Gastrocnemius medialis (tissue), 4 donors: ENCODE measurements at places on chromosomes 3 and 15. TPM values are rescaled to one million over a fixed set of nuclear protein-coding genes. Genes with fewer than 3 reads are reported as not detected.

DNA sequence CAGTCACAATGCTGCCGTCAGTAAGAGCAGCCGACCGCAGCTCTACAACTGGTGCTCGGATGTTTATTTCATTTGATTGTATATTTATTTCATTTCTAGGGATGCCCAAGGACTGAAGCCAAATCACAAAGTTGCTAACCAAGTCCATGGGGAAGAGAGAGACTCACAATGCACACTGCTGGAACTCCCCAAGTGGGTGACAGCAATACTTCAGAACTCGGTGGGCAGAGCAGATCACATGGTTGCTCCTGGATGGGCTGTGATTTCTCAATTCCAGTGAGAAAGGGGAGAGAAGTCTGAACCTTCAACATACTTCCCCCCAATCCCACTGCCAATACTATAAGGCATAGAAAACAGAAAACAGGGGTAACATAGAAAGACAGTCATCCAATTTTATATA, 265.8 kb upstream of the WNT5A start:
- no peak for DNase-seq
- H3K4me3 ChIP-seq = no peak overlapping the region
- no peaks in the 10 kb centered on the region for H3K27me3 ChIP-seq
- no peaks in the 10 kb centered on the region for H3K36me3 ChIP-seq
- no peak overlapping the region for H3K27ac ChIP-seq

- H3K27ac ChIP-seq = no peak overlapping the region
- no peak overlapping the region for H3K4me3 ChIP-seq
- no peak for DNase-seq
- H3K36me3 ChIP-seq = no peaks in the 10 kb centered on the region
Measured at GRCh38 chr3:171552531-171552930, 92.3 kb upstream of the TNIK start.

GRCh38 chr3:23540600-23540999, 265.2 kb upstream of the UBE2E1 start:
- no peak for DNase-seq
- no peaks in the 10 kb centered on the region for H3K27me3 ChIP-seq
- no peaks in the 10 kb centered on the region for H3K36me3 ChIP-seq
- H3K27ac ChIP-seq = no peak overlapping the region
- no peaks in the 10 kb centered on the region for H3K4me1 ChIP-seq

DNA sequence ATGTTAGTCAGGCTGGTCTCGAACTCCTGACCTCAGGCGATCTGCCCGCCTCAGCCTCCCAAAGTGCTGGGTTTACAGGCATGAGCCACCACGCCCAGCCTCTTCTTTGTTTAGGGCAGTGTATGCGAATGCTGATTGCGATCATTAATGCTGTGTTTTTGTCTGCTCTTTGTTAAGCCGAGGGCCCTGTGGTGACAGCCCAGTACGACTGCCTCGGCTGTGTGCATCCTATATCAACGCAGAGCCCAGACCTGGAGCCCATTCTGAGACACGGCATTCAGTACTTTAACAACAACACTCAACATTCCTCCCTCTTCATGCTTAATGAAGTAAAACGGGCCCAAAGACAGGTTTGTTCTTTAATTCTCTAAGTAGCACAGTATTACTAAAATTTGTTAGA, 7.8 kb downstream of the KNG1 start:
- no peaks in the 10 kb centered on the region for H3K36me3 ChIP-seq
- DNase-seq = no peak
- no peak overlapping the region for H3K27ac ChIP-seq
- no peaks in the 10 kb centered on the region for H3K27me3 ChIP-seq
- H3K4me3 ChIP-seq = no peak overlapping the region

GRCh38 chr3:10551821-10552630, 46.6 kb upstream of the ATP2B2 start:
- no peaks in the 10 kb centered on the region for H3K36me3 ChIP-seq
- peaks cover 36% of the 10 kb centered on the region for H3K4me1 ChIP-seq
- no peak overlapping the region for H3K4me3 ChIP-seq
- no peaks in the 10 kb centered on the region for H3K27me3 ChIP-seq
- peak; percentile 25 for DNase-seq
- H3K27ac ChIP-seq = peak overlapping the region; percentile 72

DNA sequence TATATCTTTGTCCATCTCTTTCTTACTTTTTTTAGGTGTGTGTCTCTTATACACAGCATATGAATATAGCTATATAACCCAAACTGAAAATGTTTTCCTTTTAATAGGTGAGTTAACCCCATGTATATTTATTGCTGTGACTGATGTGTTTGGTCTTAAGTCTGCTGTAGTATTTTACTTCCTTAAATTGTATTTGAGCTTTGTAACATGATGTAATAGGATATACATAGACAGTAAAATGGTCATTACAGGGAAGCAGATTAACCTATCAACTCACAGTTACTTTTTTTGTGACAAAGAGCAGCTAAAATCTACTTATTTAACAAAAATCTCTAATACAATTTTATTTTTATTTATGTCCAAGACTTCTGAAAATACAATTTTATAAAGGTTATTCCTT, 51.8 kb upstream of the CDAN1 start:
- no peak overlapping the region for H3K27ac ChIP-seq
- H3K4me3 ChIP-seq = no peak overlapping the region
- no peaks in the 10 kb centered on the region for H3K4me1 ChIP-seq
- peaks cover 3% of the 10 kb centered on the region for H3K36me3 ChIP-seq

DNA sequence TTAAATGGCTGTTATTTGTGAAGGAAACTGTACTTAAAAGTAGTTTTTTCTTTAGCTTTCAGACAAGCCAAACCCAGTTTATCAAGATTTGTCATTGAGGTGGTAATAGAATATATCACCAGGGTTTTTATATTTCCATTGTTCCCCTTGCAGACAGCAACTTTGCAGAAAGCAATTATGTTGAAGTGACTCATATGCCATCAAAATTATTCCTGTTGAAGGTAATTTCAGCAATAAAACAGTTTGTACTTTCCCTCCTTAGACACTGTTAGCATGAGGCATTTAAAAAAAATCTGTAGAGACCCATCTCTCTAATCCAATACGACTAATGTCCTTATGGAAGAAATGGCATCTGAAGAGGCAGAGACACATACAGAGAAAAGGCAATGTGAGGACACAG, 219.0 kb downstream of the NFKBIZ start:
- no peak overlapping the region for H3K27ac ChIP-seq
- H3K4me3 ChIP-seq = no peak overlapping the region
- DNase-seq = no peak
- H3K4me1 ChIP-seq = no peaks in the 10 kb centered on the region

- peaks cover 15% of the 10 kb centered on the region for H3K27me3 ChIP-seq
- peaks cover 23% of the 10 kb centered on the region for H3K4me1 ChIP-seq
- H3K36me3 ChIP-seq = no peaks in the 10 kb centered on the region
- H3K27ac ChIP-seq = peak within 1 kb of the TSS; percentile 82
- peak within 1 kb of the TSS; percentile 54 for H3K4me3 ChIP-seq
- DNase-seq = no peak
Measured at GRCh38 chr3:184379358-184380184, at the start of gene CHRD. Gene CHRD, plus strand, starts transcription at chr3:184380054. Its CDS starts 265 bp downstream, at chr3:184380319.

DNA sequence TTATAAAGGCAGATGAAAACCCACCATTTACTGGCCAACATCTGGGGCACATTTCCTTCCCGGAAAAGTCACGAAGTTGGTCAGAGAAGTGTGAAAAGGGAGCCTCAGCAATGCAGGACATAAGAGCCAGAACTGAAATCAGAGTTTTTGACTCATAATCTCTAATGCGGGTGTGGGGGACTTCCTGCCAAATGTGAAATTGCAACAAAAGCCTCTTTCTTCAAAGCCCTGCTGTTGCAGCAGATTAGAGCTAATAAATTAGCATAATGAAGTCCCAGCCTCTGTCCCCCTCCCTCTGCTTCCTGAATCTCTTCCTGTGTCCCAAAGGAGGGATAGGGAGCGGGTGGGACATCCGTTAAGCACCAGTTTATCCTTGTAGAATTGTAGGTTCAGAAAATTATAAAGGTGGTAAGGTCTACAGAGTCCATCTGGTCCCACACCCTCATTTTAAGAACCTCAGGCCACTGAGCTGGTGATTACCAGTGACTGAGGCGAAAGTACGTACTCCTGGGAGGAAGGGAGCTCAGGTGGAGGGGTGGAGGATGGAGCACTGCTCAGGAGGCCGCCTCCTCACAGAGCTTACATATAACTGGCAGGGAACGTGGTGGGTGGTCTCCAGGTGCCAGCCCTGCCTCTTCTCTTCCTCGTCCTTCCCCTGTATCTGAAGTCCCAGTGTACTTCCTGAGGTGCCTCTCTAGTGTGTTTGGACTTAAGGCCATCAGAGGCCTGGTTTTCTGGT, 35.0 kb downstream of the ST6GAL1 start:
- H3K4me1 ChIP-seq = peaks cover 49% of the 10 kb centered on the region
- peak overlapping the region; percentile 70 for H3K27ac ChIP-seq
- H3K4me3 ChIP-seq = no peak overlapping the region
- DNase-seq = no peak
- peaks cover 9% of the 10 kb centered on the region for H3K36me3 ChIP-seq

- no peaks in the 10 kb centered on the region for H3K27me3 ChIP-seq
- H3K4me1 ChIP-seq = no peaks in the 10 kb centered on the region
- H3K4me3 ChIP-seq = no peak overlapping the region
- no peak for DNase-seq
- H3K36me3 ChIP-seq = no peaks in the 10 kb centered on the region
Measured at GRCh38 chr15:91468871-91469580, 369.0 kb downstream of the SV2B start.

DNA sequence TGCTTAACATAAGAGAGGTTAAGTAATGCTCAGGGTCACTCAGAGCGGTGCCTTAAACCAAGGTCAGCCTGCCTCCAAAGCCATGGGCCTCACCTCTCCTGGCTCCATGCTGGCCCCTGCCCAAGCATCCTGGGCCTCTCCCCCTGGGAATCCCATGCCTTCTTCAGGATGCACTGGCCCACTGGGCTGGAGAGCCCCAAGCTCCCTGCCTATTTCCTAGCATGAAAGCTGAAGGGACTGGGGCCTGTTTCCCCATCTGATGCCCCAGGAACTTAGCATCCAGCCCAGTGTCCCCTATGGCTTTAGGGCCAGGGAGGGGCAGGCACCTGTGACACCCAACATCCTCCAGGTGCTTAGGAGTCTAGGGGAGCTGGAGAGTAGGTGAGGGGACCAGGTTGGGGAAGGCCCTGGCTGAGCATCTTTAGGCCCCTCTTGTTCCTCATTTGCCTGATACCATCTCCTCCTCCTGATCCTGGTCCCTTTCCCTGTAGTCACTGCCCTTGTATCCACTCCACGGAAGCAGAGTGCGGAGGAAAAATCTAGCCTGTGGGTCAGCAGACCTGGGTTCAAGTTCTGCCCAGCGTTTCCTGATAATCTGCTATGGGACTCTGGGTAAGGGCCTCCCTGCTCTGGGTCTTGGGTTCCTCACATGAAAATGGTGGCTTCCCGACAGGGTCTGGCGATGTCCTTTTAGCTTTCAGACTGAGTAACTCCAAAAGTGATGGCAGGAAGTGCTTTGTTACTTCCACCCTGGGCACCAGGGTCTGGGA, 28.6 kb downstream of the EHD4 start:
- H3K27ac ChIP-seq = peak overlapping the region; percentile 22
- no peak overlapping the region for H3K4me3 ChIP-seq
- no peaks in the 10 kb centered on the region for H3K36me3 ChIP-seq
- H3K27me3 ChIP-seq = no peaks in the 10 kb centered on the region

GRCh38 chr3:30232142-30232541, 374.3 kb upstream of the TGFBR2 start:
- H3K27me3 ChIP-seq = no peaks in the 10 kb centered on the region
- no peak overlapping the region for H3K4me3 ChIP-seq
- H3K36me3 ChIP-seq = no peaks in the 10 kb centered on the region

- peaks cover 10% of the 10 kb centered on the region for H3K4me1 ChIP-seq
- no peaks in the 10 kb centered on the region for H3K36me3 ChIP-seq
- H3K4me3 ChIP-seq = no peak overlapping the region
Measured at GRCh38 chr3:123667784-123668183, 82.9 kb upstream of the HACD2 start.

GRCh38 chr15:39663704-39664250, 82.9 kb downstream of the THBS1 start:
- DNase-seq = no peak
- no peaks in the 10 kb centered on the region for H3K36me3 ChIP-seq
- no peak overlapping the region for H3K4me3 ChIP-seq
- H3K4me1 ChIP-seq = no peaks in the 10 kb centered on the region
- no peak overlapping the region for H3K27ac ChIP-seq

DNA sequence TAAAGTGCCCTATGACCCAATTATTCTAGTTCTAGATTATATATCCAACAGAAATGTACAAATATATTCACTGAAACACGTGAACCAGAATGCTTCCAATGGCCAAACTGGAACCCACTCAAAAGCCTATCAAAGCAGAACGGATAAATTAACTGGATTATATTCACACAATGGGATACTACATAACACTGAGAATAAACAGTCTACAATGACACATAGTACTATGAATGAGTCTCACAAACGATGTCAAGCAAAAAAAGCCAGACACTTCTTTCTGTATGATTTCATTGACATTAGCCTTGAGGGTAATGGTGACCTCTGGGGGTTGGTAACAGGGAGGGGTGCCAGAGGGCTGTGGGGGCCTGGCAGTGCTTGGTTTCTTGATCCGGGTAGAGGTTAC, 50.9 kb upstream of the HACD2 start:
- H3K4me3 ChIP-seq = no peak overlapping the region
- H3K4me1 ChIP-seq = no peaks in the 10 kb centered on the region
- H3K27ac ChIP-seq = no peak overlapping the region
- H3K36me3 ChIP-seq = no peaks in the 10 kb centered on the region

GRCh38 chr15:88835119-88835518, 31.9 kb downstream of the ACAN start:
- no peak overlapping the region for H3K27ac ChIP-seq
- no peak for DNase-seq
- H3K4me1 ChIP-seq = no peaks in the 10 kb centered on the region
- H3K4me3 ChIP-seq = no peak overlapping the region
- no peaks in the 10 kb centered on the region for H3K36me3 ChIP-seq

GRCh38 chr3:27730774-27731659, 8.9 kb upstream of the EOMES start:
- H3K4me1 ChIP-seq = peaks cover 10% of the 10 kb centered on the region
- H3K27ac ChIP-seq = no peak overlapping the region
- no peaks in the 10 kb centered on the region for H3K36me3 ChIP-seq
- DNase-seq = no peak

GRCh38 chr3:45917146-45917898, 25.9 kb upstream of the CXCR6 start:
- H3K36me3 ChIP-seq = peaks cover 40% of the 10 kb centered on the region
- H3K4me1 ChIP-seq = no peaks in the 10 kb centered on the region
- H3K27ac ChIP-seq = no peak overlapping the region
- DNase-seq = no peak

DNA sequence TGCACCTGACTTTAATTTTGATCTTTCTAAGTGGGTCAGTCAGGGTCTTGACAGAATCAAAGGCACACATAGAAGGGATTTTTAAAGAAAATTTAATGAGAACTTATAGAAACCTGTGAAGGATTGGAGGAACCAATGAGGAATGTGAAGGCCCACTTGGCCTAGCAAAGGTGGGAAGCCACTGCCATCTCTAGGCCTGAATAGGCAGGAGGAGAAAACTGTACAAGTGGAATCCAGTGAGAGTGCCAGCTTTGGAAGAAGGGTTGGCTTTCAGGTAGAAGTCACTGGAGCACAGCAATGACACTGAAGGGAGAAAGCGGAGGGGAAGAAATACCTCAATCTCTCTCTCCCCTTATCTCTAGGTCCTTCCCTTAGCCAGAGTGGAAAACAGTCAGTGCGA, 380.7 kb upstream of the KCNMB2 start:
- no peak overlapping the region for H3K27ac ChIP-seq
- no peaks in the 10 kb centered on the region for H3K27me3 ChIP-seq
- no peaks in the 10 kb centered on the region for H3K36me3 ChIP-seq
- H3K4me1 ChIP-seq = no peaks in the 10 kb centered on the region

Gene ATP13A5
- not detected for total RNA-seq

Gene KLHL24
- total RNA-seq = 206 TPM

Gene HRG
- total RNA-seq = 1.1 TPM

Gene GOLGA8S
- 0.20 TPM for total RNA-seq

Gene SEMA3G
- total RNA-seq = 12.1 TPM

Gene SLC7A14
- total RNA-seq = 0.02 TPM

Gene SUSD5
- total RNA-seq = 0.55 TPM

Gene ARNT2
- total RNA-seq = 6.6 TPM

Gene CCDC54
- total RNA-seq = not detected

Gene EXOSC7
- 59.5 TPM for total RNA-seq
